ENCODE measurements at places on chromosomes 4 and X. TPM values are rescaled to one million over a fixed set of nuclear protein-coding genes. Genes with fewer than 3 reads are reported as not detected.
A peak's percentile ranks its signal among the peaks of the same experiment; 100 is the strongest.

Gene PCSK1N
- total RNA-seq = not detected

GRCh38 chr4:105389167-105389566 is 84.7 kb downstream of the PPA2 start:
- H3K36me3 ChIP-seq = peaks cover 25% of the 10 kb centered on the region
- H3K27me3 ChIP-seq = no peaks in the 10 kb centered on the region
- no peaks in the 10 kb centered on the region for H3K4me1 ChIP-seq
- no peak overlapping the region for H3K27ac ChIP-seq
- H3K4me3 ChIP-seq = no peak overlapping the region
- DNase-seq = no peak

DNA sequence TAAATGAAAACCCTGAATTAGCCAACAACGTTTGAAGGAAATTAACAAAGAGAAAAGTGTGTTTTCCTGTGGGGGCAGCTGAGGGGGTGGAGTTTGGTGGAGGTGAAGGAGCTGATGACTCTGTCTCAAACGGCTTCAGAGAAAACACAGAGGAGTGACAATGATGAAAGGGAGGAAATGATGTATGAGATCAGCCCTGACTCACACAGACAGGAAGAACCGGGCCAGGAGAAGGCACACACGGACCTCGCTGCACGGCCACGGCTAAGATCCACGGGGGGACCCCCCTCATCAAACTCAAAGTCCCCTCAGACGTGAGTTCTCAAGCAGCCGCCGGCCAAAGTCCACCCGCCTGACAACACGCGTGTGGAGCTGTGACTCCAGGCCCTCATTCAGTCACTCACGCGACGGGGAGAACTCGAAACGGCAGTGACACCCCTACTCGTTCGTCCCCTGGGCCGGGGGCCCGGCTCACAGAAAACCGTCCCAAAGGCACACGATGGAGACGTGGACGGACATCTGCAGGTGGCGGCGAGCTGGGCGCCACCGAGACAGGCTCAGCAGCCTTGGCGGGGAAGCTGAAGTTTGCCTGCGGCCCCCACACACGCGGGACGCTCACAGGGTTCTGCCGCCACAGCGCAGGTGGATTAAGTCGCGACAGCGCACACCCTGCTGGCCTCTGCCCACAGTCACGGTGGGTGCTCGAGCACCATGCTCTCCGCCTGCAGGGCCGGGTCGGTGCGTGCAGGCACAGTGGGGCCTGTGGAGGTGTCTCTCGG is 28.8 kb downstream of the PPP2R3B start:
- no peak overlapping the region for H3K27ac ChIP-seq
- peaks cover 6% of the 10 kb centered on the region for H3K4me1 ChIP-seq
- H3K27me3 ChIP-seq = no peaks in the 10 kb centered on the region
- H3K36me3 ChIP-seq = peaks cover 42% of the 10 kb centered on the region
- DNase-seq = peak; percentile 13
- no peak overlapping the region for H3K4me3 ChIP-seq

GRCh38 chrX:1894740-1895139 is 279.9 kb downstream of the ASMT start:
- peaks cover 50% of the 10 kb centered on the region for H3K27me3 ChIP-seq
- H3K4me1 ChIP-seq = no peaks in the 10 kb centered on the region
- H3K36me3 ChIP-seq = no peaks in the 10 kb centered on the region
- no peak overlapping the region for H3K27ac ChIP-seq
- DNase-seq = no peak

- H3K27ac ChIP-seq = peak overlapping the region; percentile 73
- no peaks in the 10 kb centered on the region for H3K36me3 ChIP-seq
- H3K27me3 ChIP-seq = no peaks in the 10 kb centered on the region
- peak overlapping the region; percentile 71 for H3K4me3 ChIP-seq
- no peak for DNase-seq
Observed at GRCh38 chr4:15470128-15470475, 420 bp downstream of the CC2D2A start.

DNA sequence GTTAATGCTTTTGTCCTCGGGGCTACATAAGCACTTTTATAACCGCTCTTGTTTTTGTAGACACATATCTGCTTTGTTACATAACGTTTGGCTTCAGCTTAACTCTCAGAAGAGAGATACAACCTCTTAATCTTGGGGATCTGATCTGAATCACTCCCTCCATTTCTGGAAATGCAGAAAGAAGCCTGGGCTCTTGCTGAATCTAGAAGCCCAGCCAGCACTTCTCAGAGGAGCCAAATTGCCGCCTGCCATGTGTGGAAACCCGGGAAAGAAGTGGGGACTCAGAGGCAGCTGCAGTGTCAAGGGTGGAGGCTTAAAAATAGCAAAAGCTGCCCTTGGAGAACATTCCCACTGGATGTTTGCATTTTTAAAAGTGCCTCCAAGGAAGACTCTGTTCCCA is 69.3 kb upstream of the LDB2 start:
- peak overlapping the region; percentile 53 for H3K27ac ChIP-seq
- no peak overlapping the region for H3K4me3 ChIP-seq
- peak; percentile 45 for DNase-seq
